ENCODE measurements at places on chromosomes 3 and 15. TPM values are rescaled to one million over a fixed set of nuclear protein-coding genes. Genes with fewer than 3 reads are reported as not detected.

GPR62 gene
- total RNA-seq, result 0.12 TPM

TMCO5A gene
- not detected for total RNA-seq

SMCO1 gene
- not detected for total RNA-seq

BUB1B gene
- total RNA-seq, result 42.6 TPM

BRK1 gene
- total RNA-seq, result 123 TPM

SHC4 gene
- total RNA-seq, result 0.36 TPM

GOLGA6B gene
- not detected for total RNA-seq

SNX22 gene
- total RNA-seq, result 7.3 TPM

RLBP1 gene
- not detected for total RNA-seq

SPTBN5 gene
- 6.6 TPM for total RNA-seq

SLC33A1 gene
- 23.7 TPM for total RNA-seq

SENP8 gene
- total RNA-seq, result 4.7 TPM

RHOV gene
- 4.4 TPM for total RNA-seq

SSUH2 gene
- total RNA-seq, result 0.57 TPM

LRRC31 gene
- total RNA-seq, result 0.67 TPM

CEP63 gene
- total RNA-seq, result 25.7 TPM

HTD2 gene
- 10.2 TPM for total RNA-seq

TIGIT gene
- not detected for total RNA-seq

PRR20G gene
- total RNA-seq, result not detected

CFAP100 gene
- 0.79 TPM for total RNA-seq

LPP gene
- 131 TPM for total RNA-seq

LEKR1 gene
- 4.1 TPM for total RNA-seq

FBXO40 gene
- not detected for total RNA-seq

MNS1 gene
- total RNA-seq, result 4.5 TPM

LRRC34 gene
- 6.6 TPM for total RNA-seq

Data from progenitor cell of endocrine pancreas (in vitro differentiated cells).